ENCODE measurements at places on chromosomes 5 and 9.

GRCh38 chr9:72128526-72128925, 20.7 kb upstream of the GDA start:
- no peak for DNase-seq

DNA sequence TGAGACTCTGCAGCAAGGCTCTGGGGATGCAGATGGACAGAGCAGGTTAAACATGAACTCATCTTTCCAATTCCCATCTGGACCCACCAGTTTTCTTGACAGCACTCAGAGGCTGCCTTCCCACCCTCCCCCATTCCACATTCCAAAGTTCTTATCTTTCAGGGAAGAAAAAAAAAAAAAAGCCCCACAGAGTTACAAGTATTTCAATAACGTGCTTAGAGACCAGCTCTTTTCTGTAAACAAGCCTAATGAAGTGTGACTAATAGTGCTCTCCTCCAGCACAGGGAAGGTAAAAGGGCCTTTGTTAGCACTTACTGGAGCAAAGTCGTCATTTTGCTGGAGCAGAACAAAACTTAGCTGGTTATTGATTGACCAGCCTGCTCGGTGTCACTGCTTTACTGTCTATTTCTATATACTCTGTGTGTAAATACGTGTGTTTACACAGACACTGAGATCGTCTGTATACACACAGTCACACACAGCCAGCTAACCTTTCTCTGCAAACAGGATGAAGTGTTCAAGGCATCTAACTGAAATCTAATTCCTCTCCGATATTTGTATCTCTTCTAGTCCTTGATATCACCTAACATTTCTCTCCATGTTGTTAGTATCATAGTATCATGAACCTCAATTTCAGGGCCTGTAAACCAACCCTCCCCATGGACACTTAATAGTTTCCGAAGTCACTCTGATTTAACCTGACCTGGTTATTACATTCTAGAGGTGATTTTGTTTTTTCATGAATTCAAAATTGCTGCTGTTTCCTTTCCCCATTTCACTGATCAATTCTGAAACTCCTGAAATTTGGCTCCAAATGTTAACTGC, 84.9 kb downstream of the ZNF608 start:
- no peak for DNase-seq

DNA sequence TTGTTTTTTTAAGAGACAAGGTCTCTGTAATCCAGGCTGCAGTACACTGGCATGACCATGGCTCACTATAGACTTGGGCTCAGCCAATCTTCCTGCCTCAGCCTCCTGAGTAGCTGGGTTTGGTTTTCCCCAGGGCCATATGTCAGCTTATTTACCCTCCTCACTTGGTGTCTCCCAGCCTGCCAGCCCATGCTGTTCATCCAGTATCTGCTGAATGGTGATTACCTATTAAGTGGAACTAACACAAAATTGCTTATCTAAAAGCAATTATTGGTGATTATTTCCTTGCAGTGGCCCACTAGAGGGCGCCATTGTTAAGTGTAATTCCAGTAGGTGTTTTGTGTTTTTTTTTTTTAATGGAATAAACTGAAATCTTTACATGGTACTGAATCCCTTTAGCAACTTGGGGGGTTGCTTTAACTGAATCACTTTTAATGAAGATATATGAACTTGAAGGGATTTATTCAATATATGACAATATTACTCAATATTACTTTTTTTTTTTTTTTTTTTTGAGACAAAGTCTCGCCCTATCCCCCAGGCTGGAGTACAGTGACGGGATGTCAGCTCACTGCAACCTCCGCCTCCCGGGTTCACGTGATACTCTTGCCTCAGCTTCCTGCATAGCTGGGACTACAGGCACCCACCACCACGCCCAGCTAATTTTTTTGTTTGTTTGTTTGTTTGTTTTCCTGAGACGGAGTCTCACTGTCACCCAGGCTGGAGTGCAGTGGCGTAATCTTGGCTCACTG, 13.8 kb downstream of the EXOSC2 start:
- DNase-seq = no peak

DNA sequence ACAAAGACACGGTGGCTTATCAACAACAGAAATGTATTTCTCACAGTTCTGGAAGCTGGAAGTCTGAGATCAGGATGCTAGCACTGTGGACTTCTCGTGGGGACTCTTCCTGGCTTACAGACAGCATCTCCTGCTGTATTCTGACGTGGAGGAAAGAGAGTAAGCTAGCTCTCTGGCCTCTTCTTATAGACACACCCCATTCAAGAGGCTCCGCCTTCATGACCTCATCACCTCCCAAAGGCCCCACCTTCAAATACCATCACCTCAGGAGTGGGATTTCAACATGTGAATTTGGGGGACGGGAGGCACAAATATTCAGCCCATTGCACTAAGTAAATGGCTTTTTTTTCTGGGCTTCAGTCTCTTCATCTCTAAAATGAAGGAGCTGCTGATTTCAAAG, 27.6 kb downstream of the KCNMB1 start:
- DNase-seq = no peak

DNA sequence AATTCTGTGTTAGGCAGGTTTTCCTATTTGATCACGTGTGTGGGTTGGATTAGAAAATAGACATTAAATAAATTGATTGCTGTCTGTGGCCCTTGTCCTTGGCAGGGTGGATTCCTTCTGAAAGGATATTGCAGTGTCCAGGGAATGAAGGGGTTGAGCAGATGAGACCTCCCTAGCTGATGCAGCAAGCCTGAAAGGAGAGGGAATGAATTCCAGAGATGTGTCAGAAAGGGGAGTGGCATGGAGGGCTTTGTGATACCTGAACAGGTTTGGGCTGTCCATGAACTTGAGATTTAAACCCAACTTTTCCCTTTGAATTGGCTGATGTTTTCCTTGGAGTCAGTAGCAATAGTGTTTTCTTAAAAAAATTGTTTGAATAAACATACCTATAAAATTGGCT, 66.8 kb downstream of the ADCY2 start:
- DNase-seq = no peak

- DNase-seq = no peak
Observed at GRCh38 chr5:170704417-170705192, 78.9 kb upstream of the GABRP start.

DNA sequence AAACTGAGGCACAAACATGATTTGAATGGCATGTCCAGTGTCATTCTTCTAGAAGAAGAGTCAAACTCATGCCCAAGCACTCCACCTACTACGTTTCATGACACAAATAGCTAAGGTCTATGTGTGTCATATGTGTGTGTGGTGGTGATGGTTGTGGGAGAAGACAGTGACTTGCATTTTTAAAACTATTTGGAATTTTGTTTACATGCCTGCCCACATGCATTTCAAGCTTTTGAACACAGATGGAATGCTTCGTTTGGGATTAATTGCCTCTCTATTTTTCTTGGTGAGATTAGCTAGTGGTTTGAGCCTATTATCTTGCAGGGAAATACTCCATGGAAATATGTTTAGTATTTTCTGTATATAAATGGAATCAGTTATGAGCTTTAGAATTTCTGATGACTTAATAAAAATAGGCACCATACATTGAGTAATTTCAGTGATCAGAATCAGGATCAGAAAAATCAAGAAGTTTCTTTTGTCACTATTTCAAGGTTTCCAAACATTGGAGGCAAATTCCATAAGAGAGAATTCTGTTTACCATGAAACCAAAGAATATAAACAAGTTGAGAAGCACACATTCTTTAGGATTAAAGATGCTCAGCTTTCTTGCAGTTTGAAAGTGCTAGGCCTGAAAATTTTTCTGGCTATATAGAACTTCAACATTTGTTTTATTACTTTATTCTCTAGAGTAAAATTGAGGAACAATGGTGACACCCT, 260.3 kb upstream of the SEMA6A start:
- no peak for DNase-seq

- DNase-seq = no peak
Observed at GRCh38 chr5:113387844-113388243, 46.9 kb downstream of the TSSK1B start.

DNA sequence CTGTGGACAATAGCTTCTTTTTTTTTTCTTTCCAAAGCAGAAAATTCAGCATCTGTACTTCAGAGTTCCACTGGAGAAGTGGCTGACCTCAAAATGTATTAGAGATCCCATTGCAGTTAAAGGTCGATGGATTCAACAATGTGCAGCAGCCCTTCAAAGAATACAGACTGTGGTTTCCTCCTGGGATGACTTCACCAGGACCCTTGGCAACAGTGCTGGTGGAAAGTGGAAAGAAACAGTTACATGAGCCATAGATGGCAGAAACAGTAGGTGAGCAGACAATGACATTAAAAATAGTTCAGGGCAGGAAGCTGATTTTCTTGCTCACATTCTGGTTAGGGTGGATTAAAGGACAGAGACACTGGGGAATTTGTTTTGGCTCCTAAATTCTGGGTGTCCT, 62.4 kb downstream of the SLC28A3 start:
- DNase-seq = no peak

DNA sequence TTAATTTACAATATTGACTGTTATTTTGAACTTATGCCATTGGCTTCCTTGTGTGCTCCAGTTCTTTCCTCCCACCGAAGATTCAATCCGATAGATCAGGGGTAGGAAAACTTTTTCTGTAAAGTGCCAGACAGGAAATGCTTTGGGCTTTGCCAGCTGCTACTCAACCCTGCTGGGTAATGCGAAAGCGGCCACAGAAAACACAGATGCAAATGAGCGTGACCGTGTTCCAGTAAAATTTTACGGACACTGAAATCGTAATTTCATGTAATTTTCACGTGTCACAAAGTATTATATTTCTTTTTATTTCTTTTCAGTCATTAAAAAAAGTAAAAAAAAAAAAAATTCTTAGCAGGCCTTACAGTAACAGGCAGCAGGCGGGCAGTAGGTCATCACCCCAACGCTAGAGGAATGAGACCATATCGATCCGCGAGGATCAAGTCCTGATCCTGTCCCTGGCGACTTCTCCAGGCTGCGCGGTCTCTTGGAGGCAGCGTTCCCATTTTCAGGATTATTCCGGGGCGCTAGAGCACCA, 599 bp downstream of the NMRK1 start:
- DNase-seq = peak; percentile 27

DNA sequence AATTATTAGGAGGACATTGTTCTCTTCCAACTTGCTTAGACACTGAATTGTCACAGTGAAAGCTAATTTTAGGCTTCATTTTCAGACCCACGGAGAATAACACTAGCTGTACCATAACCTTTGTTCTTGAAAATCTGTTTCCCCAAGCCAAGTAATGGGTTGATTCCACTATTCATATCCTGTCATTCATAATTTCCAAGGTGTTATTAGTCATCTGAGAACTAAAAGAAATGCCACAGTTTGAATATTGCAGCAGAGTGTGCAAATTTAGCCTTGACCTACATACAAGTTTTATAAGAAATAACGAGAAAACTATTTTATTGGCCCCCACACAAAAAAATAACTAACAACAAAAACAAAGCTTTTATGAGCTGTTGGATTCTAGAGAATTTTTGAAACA, 148.5 kb upstream of the TYRP1 start:
- no peak for DNase-seq

DNA sequence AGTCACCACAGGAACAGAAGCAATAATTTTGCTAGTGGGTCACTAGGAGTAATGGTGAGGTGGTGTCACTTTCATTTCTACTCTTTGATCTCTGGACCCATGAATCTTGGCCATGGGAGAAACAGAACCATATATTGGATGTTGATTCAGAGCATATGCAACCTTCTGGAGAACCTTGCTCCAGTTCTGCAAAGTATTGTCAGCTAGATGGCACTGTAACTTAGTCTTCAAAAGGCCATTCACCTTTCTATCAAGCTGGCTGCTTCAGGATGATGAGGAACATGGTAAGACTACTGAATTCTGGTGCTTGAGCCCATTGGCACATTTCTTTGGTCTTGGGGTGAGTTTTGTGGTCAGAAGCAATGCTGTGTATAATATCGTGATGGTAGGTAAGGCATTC, 129.1 kb upstream of the FBN2 start:
- no peak for DNase-seq

DNA sequence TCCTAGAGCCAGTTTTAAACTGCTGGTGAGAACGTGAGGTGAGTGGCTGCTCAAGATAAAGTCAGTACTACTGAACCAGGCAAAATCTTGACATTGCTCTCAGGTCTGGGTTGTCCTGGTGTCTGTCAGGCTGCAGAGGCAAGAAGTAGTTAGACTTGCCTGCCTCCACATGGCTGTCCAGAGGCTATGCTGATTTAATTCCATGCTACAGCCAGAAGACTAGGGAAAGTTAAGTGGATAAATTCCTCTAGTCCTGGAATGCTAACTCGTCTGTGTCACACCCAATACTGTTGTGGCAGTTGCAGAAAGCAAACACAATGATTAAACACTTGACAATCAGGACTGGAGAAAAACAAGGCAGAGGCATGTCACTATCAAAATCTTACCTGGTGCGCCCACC, 118.9 kb downstream of the ACER2 start:
- no peak for DNase-seq

- no peak for DNase-seq
Observed at GRCh38 chr5:116727248-116727647, 152.6 kb upstream of the SEMA6A start.

- no peak for DNase-seq
Observed at GRCh38 chr5:33341351-33341750, 99.4 kb upstream of the TARS1 start.

- no peak for DNase-seq
Observed at GRCh38 chr9:112032743-112033142, 136.1 kb downstream of the UGCG start.

- no peak for DNase-seq
Observed at GRCh38 chr5:134070725-134071613, 43.5 kb upstream of the TCF7 start.

DNA sequence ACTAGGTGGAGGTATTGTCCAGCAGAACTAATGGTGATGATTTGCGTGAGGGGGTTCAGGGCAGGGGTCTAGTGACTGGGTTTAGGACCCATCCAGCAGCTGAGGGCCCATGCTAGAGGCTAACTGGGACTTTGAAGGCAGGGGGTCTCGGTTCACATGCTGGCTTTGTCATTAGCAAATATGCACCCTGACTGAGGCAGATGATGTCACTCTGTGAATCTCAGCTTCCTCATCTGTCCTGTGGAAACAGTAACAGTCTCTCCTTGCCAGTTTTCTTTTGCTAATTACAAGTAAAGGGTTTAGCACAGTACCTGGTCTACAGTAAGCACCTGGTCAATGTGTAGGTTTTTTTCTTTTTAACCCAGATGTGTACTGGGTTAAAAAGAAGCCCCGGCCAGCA, 5.2 kb downstream of the SH2D3C start:
- no peak for DNase-seq

DNA sequence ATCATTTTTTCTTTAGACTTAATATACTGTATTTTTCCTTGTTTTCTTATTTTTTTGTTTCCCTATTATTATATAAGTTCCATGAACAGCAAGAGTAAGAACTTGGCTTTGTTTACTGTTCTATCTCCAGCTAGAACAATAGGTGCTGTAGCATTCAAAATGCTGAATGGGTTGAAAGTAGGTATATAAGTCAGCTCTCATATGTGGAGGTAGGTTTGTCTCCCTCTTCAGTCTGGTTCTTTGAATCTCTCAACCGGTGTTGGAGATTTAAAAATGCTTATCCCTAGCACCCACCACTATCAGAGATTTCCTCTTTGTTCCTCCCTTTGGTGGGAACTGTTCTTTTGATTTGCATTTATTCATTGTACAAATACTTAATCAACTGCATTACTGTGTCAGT, 87.5 kb upstream of the FSD1L start:
- no peak for DNase-seq

GRCh38 chr5:139513852-139514485, 31.4 kb upstream of the STING1 start:
- no peak for DNase-seq
